Caco-2 (cell line): ENCODE measurements at places on chromosomes 4 and X. TPM values are rescaled to one million over a fixed set of nuclear protein-coding genes. Genes with fewer than 3 reads are reported as not detected.

SPATA4 gene
- total RNA-seq: not detected in 2 replicates

GAGE13 gene
- not detected in 2 replicates for total RNA-seq

ARHGAP36 gene
- total RNA-seq: not detected in 2 replicates

SLITRK2 gene
- not detected in 2 replicates for total RNA-seq

MAGEE1 gene
- total RNA-seq: 0.56 and 0.66 TPM in 2 replicates

FAM9B gene
- total RNA-seq: not detected in 2 replicates

CT45A10 gene
- total RNA-seq: not detected in 2 replicates

ARAP2 gene
- 3.9 TPM in 2 replicates for total RNA-seq

DGKK gene
- total RNA-seq: 2.5 and 3.7 TPM in 2 replicates

DGKQ gene
- total RNA-seq: 13.9 and 14.1 TPM in 2 replicates

SMR3B gene
- total RNA-seq: not detected in 2 replicates

NOCT gene
- total RNA-seq: 21.5 and 25.4 TPM in 2 replicates

CXCL11 gene
- total RNA-seq: not detected in 2 replicates

MAGEB4 gene
- not detected in 2 replicates for total RNA-seq

WDFY3 gene
- 42.7 and 55.9 TPM in 2 replicates for total RNA-seq

CXorf65 gene
- total RNA-seq: 1.5 TPM in 1 of 2 replicates, not detected in the other

SH3BP2 gene
- total RNA-seq: 44.4 and 48.5 TPM in 2 replicates

SLC4A4 gene
- 0.29 and 0.49 TPM in 2 replicates for total RNA-seq

PIR gene
- total RNA-seq: 12.0 and 15.7 TPM in 2 replicates

MAGEB17 gene
- not detected in 2 replicates for total RNA-seq

HHIP gene
- total RNA-seq: 0.32 and 0.60 TPM in 2 replicates

CFP gene
- total RNA-seq: 0.34 and 0.88 TPM in 2 replicates
